ENCODE measurements at places on chromosomes 1 and 21.

- DNase-seq = no peak
Measured at GRCh38 chr1:222613627-222614026, 4.3 kb upstream of the MIA3 start.

DNA sequence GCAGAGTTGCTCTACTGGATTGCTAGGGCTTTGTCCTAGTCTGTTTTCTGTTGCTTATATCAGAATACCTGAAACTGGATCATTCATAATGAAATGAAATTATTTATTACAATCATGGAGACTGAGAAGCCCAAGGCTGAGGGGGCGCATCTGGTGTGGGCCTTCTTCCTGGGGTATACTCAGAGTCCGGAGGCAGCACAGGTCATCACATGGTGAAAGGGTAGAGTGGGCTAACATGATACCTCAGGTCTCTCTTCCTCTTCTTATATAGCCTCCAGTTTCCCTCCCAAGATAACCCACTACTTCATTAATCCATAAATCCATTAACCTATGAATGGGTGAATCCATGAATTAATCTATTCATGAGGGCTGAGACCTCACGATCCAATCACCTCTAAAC is 667.6 kb upstream of the NCAM2 start:
- DNase-seq = no peak

- no peak for DNase-seq
Measured at GRCh38 chr1:88647249-88647645, 36.8 kb upstream of the PKN2 start.

DNA sequence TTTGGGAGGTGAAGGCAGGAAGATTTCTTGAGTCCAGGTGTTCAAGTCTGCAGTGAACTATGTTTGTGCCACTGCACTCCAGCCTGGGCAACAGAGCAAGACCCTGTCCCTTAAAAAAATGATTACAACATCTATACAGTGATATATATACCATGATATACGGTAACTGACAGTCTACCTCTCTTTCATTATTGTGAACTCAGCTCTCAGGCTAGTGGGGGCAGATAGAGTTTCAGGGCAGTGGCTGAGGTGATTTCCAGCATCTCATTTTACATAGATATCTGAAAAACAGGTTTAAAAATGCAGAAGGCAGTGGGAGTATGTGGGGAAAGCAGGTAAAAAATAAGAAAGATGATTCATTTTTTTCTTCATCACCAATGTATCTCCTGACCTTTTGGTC is 8.1 kb upstream of the NTNG1 start:
- no peak for DNase-seq

- no peak for DNase-seq
Measured at GRCh38 chr21:20276954-20277353, 721.3 kb upstream of the NCAM2 start.

- no peak for DNase-seq
Measured at GRCh38 chr1:30024411-30025195, 698.8 kb downstream of the MATN1 start.

DNA sequence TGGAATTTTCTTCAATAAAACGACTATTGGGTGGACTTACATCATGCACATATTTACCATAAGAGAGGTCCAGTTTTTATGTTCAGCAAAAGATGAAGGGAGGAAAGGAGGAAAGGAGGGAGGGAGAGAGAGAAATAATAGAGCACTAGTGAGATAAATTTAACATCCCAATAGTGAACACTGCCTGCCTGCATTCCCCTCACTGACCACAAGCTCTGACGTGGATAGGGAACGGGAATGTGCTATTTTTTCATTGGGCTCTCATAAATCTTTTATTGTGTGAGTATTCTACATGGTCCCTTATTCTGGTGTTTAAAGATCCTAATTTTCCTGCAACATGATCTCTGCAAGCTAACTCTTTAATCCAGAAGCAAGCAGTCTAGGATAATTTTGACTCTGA is 82.1 kb downstream of the TTC3 start:
- no peak for DNase-seq

GRCh38 chr1:245575710-245576109 is 420.9 kb downstream of the KIF26B start:
- DNase-seq = no peak

DNA sequence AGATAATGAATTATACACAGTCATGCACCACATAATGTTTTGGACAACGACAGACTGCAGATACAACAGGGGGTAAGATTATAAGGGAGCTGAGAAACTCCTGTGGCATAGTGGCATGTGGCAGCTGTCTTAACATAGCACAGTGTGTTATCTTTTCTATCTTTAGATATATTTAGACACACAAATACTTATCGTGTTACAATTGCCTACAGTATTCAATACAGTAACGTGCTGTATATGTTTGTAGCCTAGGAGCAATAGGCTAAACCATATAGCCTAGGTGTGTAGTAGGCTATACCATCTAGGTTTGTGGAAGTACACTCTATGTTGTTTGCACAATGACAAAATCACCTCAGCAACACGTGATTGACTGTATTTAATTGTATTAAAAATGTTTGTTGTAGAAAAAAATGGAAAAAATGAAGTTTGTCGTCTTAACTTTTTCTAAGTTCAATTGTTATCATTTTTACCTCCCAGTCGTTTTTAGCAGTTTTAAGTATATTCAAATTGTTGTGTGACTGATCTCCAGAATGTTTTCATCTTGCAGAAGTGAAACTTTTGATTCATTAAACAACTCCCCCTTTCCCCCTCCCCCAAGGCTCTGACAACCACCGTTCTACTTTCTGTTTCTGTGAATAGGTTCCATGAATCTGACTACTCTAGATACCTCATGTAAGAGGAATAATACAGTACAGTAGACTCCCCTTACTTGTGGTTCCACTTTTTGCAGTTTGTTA is 351.0 kb upstream of the B3GALT2 start:
- peak; percentile 85 for DNase-seq

DNA sequence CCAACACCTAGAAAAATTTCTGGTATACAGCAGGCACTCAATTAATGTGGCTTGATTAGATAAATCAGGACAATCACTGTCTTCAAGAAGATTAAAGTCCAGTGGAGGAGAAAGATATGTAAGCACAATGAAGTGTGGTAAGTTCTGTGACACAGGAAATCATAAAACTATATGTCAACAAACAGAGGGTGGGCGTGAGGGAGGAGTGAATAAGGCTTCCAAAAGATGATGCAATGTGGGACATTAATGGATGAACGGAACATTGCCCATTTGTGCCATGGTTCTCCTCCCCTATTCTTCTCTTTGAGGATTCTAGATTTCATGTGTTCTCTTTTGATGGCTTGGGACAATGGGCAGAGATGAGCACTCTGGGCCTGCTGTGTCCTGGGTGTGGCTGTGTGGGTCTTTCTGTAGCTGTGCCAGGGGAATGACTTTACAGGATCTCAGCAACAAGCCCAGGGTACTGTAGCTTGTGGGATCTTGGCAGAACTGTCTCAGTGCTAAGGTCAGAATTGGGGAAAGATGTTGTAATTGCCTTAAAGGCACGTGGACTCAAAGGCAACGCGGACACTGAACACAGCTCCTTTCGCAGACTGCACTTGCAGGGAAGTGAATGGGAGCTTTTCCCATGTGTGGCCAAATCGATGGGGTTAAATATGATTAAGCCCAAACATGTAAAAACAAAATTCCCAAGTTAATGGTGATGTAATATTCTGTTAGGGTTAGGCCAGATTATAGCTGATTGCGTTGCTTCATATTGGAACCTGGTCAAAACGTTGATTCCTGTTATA is 366.9 kb downstream of the TGFB2 start:
- DNase-seq = no peak

- no peak for DNase-seq
Measured at GRCh38 chr1:37306461-37306860, 167.9 kb upstream of the ZC3H12A start.

DNA sequence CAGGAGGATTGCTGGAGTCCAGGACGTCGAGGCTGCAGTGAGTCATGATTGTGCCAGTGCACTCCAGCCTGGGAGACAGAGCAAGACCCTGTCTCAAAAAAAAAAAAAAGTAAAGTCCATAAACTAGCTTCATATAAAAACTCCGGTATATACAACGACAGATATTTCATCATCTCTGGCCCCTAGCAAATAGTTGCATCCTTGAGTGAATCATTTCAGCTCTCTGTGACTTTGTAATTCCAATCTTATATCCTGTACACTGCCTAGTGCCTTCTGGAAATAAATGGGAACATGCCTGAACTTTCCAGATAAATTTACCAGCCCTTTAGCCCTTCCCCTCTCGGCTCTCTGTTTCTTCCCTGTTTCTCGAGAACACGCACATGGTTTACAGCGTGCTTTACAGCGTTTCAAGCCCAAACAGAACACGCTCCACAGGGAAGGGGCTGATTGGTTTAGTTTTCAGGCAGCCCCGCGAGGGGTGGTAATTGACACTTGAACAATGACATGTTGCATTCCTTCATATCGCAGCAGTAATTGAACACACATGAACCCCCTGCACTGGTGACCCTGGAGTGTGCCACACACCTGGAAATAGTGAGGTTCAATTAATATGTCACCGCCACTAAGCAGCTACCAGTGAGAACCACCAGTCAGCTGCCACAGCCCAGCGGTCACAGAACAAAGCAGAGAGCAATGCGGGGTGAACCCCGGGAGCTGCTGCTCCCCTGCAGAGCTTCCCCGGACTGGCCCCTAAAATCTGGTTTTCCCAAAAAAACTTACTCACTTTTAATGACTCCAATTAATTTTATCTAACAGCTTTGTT is 35.7 kb upstream of the SIM2 start:
- DNase-seq = no peak

GRCh38 chr1:11977625-11978024 is 2.6 kb upstream of the MFN2 start:
- DNase-seq = no peak

- no peak for DNase-seq
Measured at GRCh38 chr1:235008239-235008638, 120.4 kb downstream of the TOMM20 start.

DNA sequence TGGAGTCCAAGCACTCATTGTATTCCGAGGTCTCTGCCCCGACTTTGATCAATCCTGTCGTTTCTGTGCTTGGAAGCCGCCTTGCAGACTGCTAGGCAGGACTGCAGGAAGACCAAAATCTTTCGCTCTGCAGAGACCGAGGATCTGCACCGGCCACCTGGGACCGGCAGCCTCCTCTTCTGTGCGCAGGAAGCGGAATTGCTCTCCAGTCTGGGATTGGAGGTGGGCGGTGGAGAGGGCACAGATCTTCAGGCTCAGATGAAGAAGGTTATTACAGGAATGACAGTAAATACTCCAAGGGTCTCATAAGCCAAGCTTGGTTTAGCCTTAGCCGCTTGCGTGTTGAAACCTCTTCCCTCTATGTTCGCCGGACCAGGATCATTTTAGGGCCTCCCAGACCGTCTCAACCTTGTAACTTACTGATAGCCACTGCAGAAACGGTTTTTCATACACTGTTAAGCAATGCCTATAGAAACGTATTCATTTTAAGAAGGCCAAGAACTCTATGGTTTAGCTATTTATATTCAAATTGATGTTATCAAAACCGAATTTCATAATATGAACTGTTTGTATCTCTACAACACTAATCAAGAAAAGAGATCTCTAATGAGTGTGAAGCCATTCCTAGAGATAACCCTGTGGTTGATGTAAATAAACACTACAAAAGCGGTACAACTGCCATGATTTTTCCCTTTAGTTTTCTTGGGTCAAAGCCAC is 1.1 kb downstream of the MIA3 start:
- DNase-seq = no peak

DNA sequence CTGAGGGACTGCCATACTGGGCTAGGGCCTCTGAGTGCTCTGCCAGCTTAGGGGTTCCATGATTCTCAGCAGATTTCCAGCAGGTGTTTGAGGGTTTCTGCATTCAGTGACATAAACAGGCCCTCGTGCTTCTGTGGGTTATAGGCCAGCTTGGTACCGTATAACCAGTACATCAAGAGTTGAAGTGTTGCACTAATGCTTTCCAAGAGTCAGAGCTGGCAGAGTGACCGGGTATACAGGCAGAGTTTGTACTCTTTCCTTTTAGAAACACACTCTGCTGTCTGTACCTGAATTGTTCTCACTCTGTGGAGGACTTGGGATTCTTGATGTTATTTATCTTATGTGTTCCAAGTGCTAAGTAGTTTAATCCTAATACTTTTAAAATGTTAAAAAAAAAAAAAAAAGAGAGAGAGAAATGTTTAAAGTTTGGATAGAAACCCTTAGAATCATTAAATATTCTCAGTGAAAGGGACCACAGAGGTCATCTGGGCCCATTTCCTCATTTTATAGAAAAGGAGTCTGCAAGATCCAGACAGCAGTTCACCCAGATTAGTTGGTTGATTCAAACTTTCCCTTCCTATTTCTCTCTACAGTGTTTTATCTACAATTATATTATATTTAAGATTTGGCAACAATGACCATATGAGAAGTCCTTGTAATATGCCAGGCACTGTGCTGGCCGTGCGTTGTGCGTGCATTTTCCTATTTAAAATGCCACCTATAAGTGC is 325.8 kb downstream of the KIF26B start:
- DNase-seq = no peak

DNA sequence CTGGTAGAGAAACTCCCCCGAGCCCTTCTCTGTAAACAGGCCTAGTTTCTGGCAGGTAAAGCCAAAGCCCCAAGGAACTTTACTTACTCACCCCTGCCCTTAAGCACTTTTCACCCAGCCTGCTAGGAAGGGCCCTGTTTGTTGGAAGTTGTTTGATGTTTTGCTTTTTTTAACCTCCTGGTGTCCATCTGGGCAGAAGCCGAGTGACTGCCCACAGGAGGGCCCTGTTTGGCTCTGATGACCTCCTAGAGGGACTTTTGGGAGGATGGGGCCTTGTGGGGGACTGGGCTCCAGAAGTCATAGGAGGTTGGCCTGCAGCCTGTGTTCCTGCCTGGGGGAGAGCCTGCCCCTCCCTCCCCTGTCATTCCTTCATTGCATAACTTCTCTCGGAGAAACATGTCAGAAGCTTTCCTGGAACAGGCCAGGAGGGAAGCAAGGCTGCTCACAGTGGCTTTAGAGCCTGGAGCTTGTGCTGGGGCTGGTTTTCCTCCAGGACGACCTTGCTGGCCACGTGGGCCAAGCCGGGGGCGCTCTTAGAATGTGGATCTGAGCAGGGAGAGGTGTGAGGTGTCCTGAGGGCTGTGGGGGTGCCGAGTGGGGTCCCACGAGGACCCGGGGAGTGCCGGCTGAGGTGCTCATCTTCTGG is 33.9 kb downstream of the COQ8A start:
- no peak for DNase-seq

GRCh38 chr1:236518322-236518721 is 5.5 kb upstream of the LGALS8 start:
- no peak for DNase-seq

DNA sequence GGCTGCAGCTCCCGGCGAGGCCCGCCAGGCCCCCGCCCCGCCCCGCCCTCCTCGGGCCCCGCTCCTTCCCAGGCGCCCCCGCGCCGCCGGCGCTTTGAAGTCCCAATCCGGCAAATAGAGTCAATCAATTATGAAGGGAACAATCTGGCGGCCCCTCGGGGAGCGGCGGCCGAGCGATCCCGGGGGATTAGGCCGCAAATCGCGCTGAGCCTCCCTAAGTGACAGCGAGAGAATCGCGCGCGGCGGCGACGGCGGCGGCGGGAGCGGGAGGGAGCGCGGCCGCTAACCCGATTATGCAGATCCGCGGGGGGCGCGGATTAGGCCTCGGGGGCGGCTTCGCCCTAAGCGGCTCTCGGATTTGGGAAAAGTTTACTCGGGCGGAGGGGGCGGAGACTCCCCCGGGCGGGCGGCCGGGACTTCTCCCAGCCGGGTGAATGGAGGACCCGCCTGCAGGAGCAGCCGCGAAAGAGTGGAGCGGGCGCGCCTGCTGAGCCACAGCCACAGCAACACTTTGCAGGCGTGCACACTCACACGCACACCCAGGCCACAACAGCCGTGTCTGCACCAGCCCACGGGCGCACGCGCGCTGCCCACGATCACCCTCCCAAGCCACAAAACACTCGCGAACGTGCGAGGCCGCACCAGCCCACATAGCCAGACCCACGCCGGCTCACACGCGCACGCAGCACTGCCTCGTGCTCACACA is 23.0 kb upstream of the DMBX1 start:
- no peak for DNase-seq

- no peak for DNase-seq
Measured at GRCh38 chr1:161311595-161312181, 1.9 kb upstream of the MPZ start.
